D721Med (cell line): ENCODE measurements at places on chromosomes 6 and 20.

GRCh38 chr6:45483501-45483900 lies 105.8 kb upstream of the SUPT3H start:
- DNase-seq: no peak

DNA sequence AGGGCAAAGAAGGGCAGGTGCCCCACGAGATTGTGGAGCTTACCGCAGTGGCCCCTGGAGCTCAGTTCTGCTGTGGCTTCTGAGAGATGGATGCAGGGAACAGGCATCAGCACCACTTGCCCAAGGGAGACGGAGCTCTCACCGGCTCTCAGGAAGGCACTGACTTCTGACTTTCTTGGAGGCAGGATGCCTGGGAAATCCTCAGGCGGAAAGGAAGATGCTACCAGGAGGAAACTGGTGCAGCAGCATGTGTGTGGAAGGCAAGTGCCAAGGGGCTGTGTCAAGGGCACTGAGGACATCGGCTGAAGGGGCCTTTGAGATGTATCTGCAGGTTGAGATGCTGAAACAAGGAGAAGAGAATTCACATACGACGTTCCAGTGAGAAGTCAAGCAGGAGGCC lies 64.0 kb downstream of the FOXA2 start:
- no peak for DNase-seq

DNA sequence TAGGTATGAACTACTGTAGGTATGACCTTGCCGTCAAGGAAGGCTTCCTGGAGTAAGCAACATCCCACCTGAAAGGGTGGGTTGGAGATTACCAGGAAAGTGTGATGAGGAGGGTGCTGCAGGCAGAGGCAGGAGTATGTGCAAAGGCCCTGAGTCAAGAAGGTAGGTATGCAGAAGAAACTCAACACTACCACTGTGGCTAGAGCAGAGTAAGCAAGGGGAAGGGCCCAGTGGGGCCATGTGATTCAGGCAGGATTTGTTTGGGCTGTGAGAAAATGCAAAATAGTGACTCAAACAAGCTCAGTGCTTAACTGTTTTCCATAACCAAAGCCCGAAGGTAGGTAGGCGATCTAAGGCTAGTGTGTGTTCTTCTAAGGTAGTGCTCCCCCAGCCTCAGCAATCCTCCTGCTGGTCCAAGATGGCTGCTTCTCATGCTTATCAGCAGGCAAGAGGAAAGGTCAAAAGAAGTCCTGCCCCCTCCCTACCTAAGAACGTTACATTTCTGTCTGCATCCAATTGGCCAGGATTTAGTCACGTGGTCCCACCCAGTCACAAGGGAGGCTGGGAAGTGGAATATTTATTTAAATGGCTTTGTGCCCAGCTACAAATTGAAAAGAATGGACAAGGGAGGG lies 36.2 kb upstream of the HMGA1 start:
- no peak for DNase-seq

DNA sequence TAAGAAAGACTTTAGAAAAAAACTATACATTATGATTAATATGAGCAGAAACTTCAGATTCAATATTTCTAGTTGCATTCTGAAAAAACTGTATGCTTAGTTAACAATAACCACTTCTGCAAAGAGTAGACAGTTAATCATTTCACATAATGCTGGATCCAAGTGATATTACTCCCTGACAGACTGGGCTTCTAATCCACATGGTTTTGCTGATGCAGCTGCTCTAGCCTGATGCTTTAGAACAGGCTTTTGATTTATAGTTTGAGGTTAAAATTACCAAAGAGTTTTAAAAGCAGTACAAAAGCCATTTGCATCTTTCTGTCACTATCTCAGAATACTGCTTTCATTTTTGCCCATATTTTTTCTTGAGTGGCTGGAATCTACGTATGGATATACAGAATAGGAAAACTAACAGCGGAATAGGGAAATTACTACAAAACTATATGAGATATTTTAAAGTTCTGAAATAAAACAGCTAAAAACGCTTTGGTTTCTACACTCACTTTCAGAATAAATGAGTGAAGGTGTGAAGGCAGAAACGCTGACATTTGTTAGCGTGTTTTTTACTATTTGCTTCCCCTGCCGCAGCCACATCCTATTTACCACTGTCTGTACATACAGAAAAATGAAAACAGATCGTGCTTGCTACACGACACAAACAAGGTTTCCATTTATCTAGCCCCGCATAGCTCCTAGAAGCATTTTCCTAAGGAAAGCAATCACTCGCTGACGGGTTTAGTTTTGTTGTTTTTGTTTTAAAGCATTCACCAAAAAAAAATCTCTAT lies 61.7 kb downstream of the METTL24 start:
- no peak for DNase-seq

- DNase-seq: no peak
Observed at GRCh38 chr6:80938131-80938530, 814.4 kb downstream of the TENT5A start.
